ENCODE measurements at places on chromosomes 6 and 20.

- no peak for DNase-seq
These were observed 23.5 kb upstream of the FOXC1 start for GRCh38 chr6:1586256-1586655.

GRCh38 chr6:151807513-151808370 lies at the start of gene ESR1:
TSS of gene ESR1 (plus strand) at chr6:151807682. CDS start at chr6:151807913, 231 bp downstream.
- DNase-seq: no peak

DNA sequence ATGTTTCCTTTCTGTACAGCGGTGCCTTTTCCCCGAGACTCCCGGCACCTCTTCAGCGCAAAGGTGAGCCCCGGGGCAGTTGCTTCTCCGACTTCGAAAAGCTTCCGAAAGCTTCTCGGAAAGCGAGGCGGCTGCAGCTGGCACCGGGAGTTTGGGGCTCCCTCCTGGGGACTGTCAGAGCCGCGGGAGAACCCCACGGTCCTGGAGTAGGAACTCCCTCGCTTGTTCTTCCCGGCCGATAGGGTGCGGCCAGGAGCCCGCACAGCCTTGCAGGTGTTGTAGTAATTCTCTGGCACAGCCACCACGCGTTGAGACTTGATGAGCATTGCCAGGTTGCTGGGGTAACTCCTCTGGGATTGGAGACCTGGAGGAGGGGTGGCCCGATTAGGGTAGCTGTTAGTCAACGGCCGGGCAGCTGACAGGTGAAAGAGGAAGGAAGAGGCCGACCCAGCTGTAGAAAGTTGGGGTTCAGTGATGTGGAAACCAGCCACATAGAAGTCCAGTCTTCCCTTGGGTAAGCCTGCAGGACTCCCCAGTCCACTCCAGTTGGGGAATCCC lies 721 bp downstream of the KDM1B start:
- peak; percentile 54 for DNase-seq

GRCh38 chr6:145848541-145848940 lies 33.9 kb upstream of the FBXO30 start:
- no peak for DNase-seq

DNA sequence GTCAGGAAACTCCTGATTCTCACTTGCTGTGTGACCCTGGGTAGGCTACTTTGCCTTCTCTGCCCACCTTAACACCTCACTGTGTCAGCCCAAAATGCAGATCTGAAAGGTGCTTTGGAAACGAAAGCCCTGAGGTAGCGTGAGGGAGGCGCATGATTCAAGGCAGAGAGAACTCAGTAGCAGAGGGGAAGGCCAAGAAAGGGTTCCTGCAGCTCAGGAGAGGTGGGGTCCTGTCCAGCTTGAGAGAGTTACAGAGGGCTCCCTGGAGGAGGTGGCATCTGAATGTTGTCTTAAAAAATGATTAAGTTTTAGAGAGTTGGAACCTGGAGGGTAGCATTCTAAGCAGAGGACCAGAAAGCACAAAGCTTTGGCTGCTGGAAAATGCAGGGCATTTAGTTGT lies 13.6 kb downstream of the TGM2 start:
- no peak for DNase-seq

DNA sequence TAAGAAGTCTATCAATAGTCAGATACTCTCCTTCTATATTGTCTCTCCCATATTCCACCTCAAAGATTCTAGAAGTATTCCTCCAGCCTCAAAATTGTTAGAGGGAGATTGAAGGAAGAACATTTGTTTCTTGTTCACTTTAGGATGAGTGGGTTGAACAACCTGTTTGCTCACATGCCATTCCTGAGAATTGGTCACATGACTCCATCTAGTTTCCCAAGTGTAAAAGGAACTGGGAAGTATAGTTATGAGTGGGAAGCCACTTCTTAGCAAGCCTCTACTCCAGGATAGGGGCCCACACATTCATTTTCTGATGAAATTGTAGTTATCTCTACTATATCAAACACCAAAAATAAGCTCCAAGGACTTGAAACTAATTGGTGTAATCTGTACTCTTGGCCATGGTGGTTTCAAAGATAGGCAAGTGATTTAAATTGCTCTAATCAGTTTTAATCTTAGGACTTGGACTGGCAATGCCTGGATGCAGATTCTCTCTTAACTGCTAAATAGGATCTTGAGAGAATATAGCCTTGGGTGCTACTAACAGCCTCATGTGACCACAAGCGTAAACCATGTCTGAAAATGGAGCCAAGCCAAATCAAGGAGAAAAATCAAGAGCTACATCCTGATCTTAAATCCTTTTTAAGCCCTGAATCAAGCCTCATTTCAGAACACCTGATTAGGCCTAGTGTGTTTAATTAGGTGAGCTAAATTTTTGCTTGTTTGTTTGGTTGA lies 758.7 kb upstream of the MAN1A1 start:
- DNase-seq: no peak

- no peak for DNase-seq
These were observed 102.4 kb upstream of the ISM1 start for GRCh38 chr20:13118676-13119075.

GRCh38 chr20:25490656-25491445 lies 83.4 kb downstream of the GINS1 start:
- no peak for DNase-seq
